ENCODE measurements at places on chromosomes 1 and 21. TPM values are rescaled to one million over a fixed set of nuclear protein-coding genes. Genes with fewer than 3 reads are reported as not detected.

DNA sequence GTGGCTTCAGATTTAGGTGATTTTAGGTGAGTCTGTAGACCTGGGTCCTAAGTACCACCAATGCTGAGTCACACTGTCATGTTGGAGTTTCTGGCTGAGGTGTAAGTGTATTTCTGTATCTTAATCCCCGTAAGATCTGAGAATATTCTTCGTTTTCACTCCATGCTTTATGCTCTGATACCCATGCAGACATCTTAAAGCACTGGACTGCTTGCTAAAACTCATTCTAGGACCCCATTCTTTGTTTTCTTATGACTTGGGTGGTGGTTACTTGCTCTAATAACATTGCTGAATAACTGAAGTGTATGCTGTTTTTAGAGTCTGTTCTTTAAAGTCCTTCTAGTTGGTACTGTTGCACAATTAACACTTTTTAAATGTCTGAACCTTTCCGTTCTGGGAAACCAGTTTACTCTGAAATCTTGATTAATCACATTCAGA is 36.6 kb downstream of the CDC42 start:
- peak overlapping the region; percentile 44 for H3K4me3 ChIP-seq
- H3K4me1 ChIP-seq: peaks cover 90% of the 10 kb centered on the region
- no peaks in the 10 kb centered on the region for H3K27me3 ChIP-seq
- peak; percentile 46 for DNase-seq
- H3K36me3 ChIP-seq: peaks cover 58% of the 10 kb centered on the region

DNA sequence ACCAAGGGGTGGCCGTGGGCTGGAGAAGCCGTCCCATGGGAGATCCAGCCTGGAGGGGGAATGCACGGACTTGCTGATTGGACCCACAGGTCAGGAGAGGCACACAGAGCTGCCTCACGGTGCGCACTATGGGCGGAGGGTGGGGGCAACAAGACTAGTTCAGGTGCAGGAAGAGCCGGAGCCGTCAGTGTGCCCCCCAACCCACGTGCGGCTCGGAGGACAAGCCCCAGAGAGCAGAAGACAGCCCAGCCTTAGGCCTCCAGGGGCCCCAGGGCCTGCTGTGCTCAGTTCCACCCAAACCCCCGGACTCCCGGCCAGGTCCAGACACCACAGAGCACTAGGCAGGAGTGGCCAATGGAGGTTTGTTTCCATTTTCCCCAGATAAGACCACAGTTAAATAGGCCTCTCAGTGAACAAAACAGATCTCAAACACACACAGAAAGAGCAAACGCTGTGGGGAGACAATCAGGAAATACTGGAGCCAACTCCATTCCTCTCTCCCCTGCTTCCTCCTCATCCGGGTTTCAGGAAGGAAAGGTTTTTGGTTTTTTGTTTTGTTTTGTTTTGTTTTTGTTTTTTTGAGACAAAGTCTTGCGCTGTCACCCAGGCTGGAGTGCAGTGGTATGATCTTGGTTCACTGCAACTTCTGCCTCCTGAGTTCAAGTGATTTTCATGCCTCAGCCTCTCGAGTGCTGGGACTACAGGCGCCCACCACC is 84.2 kb downstream of the ADSS2 start:
- no peaks in the 10 kb centered on the region for H3K27me3 ChIP-seq
- no peaks in the 10 kb centered on the region for H3K36me3 ChIP-seq
- no peak for DNase-seq
- no peak overlapping the region for H3K27ac ChIP-seq

GRCh38 chr1:53419034-53419433 is 40.2 kb upstream of the DMRTB1 start:
- DNase-seq: no peak
- H3K4me1 ChIP-seq: peaks cover 23% of the 10 kb centered on the region
- no peak overlapping the region for H3K4me3 ChIP-seq
- H3K36me3 ChIP-seq: peaks cover 1% of the 10 kb centered on the region
- no peak overlapping the region for H3K27ac ChIP-seq

- peaks cover 5% of the 10 kb centered on the region for H3K27me3 ChIP-seq
- H3K4me3 ChIP-seq: no peak overlapping the region
Observed at GRCh38 chr1:245493029-245493428, 338.2 kb downstream of the KIF26B start.

DNA sequence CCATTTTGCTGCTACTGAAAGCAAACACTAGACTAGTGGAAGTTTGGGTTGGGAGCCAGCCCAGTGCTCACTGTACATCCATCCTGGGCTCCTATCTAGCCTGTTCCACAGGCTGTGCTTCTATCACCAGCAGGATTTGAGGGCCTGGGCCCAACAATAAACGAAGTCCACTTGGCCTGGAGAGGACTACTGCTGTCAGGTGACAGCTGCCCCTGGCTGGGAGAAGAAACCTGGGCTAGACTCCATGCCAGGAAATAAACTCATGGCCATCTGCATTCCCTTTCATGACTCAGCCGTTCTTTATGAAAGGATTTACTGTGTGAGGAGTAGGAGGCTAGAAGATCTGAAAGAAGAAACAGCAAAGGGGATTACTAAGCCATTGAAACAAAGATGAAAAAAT is 35.5 kb downstream of the COLGALT2 start:
- H3K27me3 ChIP-seq: peaks cover 1% of the 10 kb centered on the region
- H3K4me3 ChIP-seq: no peak overlapping the region
- no peaks in the 10 kb centered on the region for H3K36me3 ChIP-seq
- H3K27ac ChIP-seq: no peak overlapping the region

- no peak overlapping the region for H3K4me3 ChIP-seq
- H3K36me3 ChIP-seq: no peaks in the 10 kb centered on the region
- no peaks in the 10 kb centered on the region for H3K4me1 ChIP-seq
- DNase-seq: no peak
- no peaks in the 10 kb centered on the region for H3K27me3 ChIP-seq
- H3K27ac ChIP-seq: no peak overlapping the region
Observed at GRCh38 chr1:42165511-42166210, 1.1 kb upstream of the GUCA2A start.

GRCh38 chr1:229631966-229632365 is 5.9 kb downstream of the URB2 start:
- H3K27me3 ChIP-seq: no peaks in the 10 kb centered on the region
- H3K36me3 ChIP-seq: peaks cover 47% of the 10 kb centered on the region
- DNase-seq: no peak
- H3K4me3 ChIP-seq: no peak overlapping the region

DNA sequence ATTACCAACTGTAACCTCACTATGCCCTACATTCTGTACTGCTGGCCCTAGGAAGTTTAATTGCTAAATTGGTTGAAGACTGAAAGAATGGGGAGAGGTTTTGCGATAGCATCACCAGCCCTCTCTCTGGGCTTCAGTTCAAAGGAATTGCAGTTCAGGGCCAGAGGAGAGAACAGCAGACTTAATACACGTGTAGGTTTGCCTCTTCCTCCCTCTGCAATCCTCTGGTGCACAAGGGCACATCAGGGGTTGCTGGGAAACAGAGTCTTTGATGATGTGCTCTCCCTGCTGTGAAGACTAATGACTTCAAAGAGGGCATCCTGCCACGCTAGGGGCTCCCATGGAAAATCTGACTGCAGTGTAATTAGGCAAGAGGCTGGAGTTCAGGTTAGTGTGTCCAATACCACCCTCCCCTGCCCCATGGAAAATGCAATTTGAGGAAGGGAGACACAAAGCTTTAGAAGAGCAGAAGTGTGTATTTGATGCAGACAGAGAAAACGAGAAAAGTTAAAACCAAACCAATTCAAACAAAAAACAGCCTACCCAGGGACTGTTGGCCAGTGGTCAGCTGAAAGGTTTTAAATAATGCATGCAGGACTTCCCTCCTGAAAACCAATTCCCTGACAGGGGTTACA is 167.9 kb downstream of the ASTN1 start:
- H3K27me3 ChIP-seq: no peaks in the 10 kb centered on the region
- H3K4me3 ChIP-seq: no peak overlapping the region
- no peak overlapping the region for H3K27ac ChIP-seq
- no peak for DNase-seq
- H3K4me1 ChIP-seq: no peaks in the 10 kb centered on the region

- no peaks in the 10 kb centered on the region for H3K36me3 ChIP-seq
- DNase-seq: no peak
- no peaks in the 10 kb centered on the region for H3K4me1 ChIP-seq
Observed at GRCh38 chr21:43282358-43283120, 113.7 kb downstream of the CRYAA start.

- peaks cover 20% of the 10 kb centered on the region for H3K36me3 ChIP-seq
- peaks cover 52% of the 10 kb centered on the region for H3K4me1 ChIP-seq
- no peak for DNase-seq
- H3K27ac ChIP-seq: peak overlapping the region; percentile 30
- H3K4me3 ChIP-seq: no peak overlapping the region
- H3K27me3 ChIP-seq: no peaks in the 10 kb centered on the region
Observed at GRCh38 chr1:44817307-44817706, 9.0 kb downstream of the BTBD19 start.

The ADORA1 gene
- total RNA-seq: not detected

The TMPRSS15 gene
- not detected for total RNA-seq

The MT1HL1 gene
- not detected for total RNA-seq

Data from activated CD4-positive, alpha-beta memory T cell treated with anti-CD3 and anti-CD28 coated beads for 36 hours (primary cell).